ENCODE measurements at places on chromosomes 1 and 21.
A peak's percentile ranks its signal among the peaks of the same experiment; 100 is the strongest.

DNA sequence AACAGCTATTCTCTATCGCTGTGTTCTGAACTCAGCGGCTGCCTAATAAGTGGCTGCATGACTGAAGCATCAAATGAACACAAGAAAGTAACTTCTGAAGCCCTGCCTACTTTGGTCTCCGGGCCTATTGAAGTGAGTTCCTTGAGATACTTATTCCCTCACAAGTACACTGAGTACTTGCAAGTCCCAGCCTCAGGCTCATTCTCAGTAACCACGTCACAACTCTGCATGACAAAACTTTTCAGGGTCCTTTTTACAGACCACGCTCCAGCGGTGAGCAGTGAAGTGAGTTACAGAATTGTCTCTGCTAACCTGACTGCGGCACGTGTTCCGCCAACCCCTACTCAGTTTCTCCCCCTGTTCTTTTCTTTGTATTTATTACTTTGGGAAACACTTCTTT lies 1342.7 kb upstream of the ADGRL4 start:
- DNase-seq: no peak

- no peak for DNase-seq
These were observed 419.4 kb downstream of the GPATCH2 start for GRCh38 chr1:217211486-217211885.

GRCh38 chr1:216458812-216459211 lies 35.6 kb upstream of the USH2A start:
- no peak for DNase-seq

GRCh38 chr1:29355375-29355774 lies 119.1 kb downstream of the PTPRU start:
- DNase-seq: no peak

- DNase-seq: no peak
These were observed 29.0 kb downstream of the GRHL3 start for GRCh38 chr1:24348196-24348595.

GRCh38 chr1:114008993-114009392 lies 29.7 kb downstream of the OLFML3 start:
- no peak for DNase-seq

GRCh38 chr1:30010506-30011106 lies 712.8 kb downstream of the MATN1 start:
- DNase-seq: no peak

- DNase-seq: no peak
These were observed 163.5 kb upstream of the RUNX1 start for GRCh38 chr21:35212393-35213127.

DNA sequence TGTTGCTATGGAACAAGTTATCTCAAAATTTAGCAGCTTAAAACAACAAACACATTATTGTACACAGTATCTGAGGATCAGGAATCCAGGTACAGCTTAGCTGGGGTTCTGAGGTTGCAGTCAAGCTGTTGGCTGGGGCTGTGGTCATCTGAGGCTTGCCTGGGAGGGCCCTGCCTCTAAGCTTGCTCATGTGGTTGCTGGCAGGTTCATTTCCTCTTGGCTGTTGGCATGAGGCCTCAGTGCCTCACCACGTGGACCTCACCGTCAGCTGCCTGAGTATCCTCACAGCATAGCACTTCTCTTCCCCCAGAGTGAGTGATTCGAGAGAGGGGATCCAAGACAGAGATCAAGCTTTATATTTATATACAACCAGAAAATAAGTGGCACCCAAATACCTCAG lies 18.6 kb downstream of the NTPCR start:
- no peak for DNase-seq

DNA sequence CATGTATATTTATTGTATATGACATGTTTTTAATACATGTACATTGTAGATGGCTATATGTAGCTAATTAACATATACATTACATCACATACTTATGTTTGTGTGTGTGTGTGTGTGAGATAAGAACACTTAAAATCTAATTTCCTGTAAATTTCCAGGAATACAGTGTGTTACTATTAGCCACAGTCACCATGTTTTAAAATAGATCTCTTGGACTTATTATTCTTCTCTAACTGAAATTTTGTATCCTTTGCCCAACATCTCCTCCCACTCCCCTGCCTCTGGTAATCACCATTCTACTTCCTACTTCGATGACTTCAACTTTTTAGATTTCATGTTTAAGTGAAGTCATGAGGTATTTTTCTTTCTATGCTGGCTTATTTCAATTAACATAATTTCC lies 64.8 kb downstream of the FCRL5 start:
- no peak for DNase-seq

GRCh38 chr1:25550155-25550506 lies 6.7 kb downstream of the LDLRAP1 start:
- DNase-seq: no peak

DNA sequence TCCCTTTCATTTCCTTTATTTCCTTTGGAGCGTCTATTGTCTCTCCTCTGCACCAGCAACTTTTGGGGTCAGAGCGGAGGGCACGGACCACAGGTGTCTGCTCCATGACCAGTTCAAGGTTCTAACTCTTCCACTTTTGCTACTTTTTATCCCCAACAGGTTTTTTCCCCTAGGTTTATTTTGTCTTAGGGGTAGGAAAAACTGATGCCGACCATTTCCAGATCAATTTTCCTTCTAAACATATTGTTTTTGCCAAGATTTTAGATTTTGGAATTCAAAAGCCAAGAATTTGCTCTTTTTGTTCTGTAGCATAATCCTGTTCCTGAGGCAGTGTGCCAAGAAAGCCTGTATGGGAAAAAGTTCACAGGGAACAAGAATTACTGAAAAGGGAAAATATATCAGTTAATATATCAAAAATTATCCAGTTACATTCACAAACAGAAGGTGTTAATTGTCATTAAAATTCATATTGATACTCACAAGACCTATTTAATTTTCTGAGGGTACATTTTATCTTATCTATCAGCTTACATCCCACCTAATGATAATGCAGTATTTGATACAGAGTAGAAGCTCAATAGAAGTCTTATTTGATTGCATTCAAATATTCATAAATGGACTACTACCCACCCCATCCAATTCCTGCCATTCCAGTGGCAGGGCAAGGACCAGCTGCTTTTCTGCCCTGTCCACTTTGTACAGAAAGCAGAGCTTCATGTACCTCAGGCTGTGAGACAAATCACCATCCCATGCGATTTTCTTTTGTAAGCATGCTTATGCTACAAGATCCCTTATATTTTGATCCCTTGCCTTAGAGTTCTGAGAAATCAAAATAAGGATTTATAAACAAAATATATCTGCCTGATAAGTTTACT lies 31.2 kb downstream of the TSEN15 start:
- DNase-seq: no peak

DNA sequence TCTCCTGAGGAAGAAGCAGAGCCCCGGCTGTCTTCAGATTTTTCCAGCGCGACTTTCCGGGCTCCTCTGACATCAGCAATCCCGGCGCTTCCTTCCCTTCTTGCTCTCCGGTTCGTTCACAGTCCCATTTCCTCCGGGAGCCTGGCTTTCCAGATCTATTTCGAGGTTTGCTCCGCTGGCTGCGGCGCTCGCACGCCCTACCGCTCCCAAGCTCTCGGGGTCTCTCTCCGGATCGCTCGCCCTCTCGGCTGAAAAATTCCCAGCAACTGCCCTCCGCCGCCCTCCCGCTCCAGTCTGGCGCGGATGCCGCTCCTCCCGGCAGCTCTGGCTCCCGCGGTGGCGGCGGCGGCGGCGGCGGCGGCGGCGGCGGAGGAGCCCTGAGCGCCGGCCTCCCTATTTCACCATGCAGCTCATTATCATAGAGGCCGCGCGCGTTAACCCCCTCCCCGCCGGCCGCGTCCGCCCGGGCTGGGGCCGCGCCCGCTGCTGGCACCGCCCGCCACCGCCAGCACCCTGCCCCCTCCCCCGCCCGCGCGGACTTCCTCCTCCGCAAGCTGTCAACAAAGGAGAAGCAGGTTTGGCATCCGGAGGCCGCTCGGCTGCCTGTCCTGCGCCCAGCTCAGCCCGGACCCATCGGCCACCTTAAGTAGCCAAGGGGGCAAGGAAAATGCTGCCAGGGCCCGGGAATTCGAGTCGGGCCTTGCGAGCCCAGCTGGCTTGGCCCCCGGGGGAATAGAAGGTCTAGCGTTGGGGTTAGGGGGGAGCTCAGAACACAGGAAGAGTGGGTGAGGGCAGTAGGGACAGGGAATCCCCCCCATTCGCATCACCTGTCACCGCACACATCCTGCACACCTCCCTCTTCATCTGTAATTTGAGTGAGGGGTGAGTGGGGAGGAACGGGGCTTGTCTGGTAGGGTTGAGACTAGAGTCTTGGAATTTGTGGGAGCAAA lies at the start of gene PLXNA2:
PLXNA2 (minus strand) TSS at position 418 of the 950 bp plus-strand sequence. CDS start 26,462 bp downstream, outside the sequence.
- peak; percentile 34 for DNase-seq

GRCh38 chr1:235885655-235886262 lies 19.1 kb upstream of the LYST start:
- DNase-seq: no peak

- no peak for DNase-seq
These were observed 39.1 kb upstream of the WASF2 start for GRCh38 chr1:27528818-27529703.

GRCh38 chr1:24514946-24515345 lies 12.3 kb downstream of the RCAN3 start:
- no peak for DNase-seq

GRCh38 chr1:203636291-203636690 lies 9.7 kb downstream of the ATP2B4 start:
- no peak for DNase-seq

DNA sequence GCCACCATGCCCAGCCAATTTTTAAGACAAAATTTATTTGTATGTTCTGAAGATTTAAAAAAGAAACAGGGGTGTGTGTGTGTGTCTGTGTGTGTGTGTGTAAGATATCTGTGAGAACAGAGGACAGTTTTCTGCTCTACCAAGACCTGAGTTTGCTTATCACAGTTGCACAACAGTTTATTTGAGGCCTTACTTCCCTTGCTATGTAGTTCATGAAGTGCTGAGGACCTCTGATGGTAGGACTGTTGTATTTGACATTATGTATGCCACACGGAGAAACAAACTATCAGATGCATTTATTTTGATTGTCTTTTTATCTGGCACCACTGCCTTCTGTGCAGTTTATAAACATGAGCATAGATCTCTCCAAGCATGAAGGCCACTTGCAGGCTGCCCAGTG lies 355.2 kb downstream of the PBX1 start:
- DNase-seq: no peak

DNA sequence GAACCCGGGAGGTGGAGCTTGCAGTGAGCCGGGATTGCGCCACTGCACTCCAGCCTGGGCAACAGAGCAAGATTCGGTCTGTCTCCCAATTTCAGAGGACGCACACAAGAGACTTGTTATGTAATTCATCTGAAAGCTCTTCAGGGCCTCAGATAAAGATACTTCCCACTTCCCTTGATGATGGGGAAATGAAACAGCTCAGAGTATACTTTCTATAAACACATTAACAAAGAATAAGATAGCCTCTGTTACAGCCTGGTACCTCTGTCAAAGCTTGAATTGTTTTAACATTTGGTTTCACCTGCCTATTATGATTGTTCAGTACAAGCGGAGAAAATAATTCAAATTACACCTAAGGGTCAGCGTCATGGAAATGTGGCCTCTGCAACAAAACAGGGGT lies 622.9 kb upstream of the ADGRL4 start:
- no peak for DNase-seq

DNA sequence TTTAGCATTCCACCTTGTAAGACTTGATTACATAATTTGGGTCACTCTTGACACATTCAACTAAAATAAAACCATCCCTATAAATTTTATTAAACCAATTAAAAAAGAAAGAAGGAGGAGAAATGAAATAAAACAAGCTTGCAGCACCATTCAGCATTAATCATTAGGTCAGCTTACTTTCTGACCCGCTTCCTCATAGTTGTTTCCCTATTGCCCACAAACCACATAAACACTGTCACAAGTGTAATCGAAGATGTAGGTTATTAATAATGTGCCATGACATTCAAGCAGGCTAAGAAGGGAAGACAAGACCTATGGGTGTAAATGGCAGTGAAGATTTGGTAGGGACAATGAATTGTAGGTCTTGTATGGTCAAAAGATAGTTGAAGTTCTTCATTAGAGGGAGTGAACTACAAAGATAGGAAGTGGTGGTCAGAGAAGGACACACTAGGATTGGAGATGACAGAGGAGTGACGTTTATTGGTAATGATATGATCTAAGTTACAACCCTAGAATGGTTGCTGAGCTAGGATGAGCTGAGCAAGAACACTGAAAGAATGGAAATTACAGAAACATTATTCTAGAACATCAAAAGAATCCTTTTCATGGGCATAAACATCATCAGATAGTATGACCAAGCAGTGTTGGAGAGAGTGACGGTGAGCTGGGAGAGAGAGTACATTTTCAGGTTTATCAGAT lies 231.5 kb downstream of the KCNT2 start:
- DNase-seq: no peak

- no peak for DNase-seq
These were observed 6.0 kb upstream of the C1orf174 start for GRCh38 chr1:3905953-3906671.

DNA sequence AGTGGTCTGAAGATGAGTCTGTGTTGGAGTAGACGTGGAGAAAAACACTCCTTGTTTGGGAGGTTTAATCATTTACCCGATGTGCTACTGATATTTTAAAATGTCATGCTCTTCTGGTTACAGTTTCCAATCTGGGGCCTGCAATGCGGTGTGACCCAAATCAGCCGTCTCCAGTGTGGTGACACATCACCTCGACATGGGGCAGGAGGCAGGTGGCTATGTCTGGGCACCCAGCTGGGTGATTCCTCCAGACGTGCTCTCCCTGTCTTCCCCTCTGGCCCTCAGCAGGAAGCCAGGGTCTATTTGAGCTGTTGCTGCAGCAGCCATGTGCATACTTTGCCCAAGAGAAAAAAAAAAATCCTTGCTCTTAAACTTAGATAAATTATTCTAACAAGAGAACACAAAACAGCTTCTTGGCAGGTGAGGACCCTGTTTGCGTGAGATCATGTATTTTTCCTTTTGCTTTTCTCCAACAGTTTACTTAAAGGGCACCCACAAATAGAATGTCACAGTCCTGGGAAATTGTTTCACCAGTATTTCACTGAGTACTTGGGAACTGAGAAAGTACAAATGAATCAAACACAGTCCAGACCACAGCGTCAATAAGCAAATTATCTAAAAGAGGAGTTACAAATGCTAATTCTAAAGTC lies 38.9 kb upstream of the MAP10 start:
- DNase-seq: no peak

DNA sequence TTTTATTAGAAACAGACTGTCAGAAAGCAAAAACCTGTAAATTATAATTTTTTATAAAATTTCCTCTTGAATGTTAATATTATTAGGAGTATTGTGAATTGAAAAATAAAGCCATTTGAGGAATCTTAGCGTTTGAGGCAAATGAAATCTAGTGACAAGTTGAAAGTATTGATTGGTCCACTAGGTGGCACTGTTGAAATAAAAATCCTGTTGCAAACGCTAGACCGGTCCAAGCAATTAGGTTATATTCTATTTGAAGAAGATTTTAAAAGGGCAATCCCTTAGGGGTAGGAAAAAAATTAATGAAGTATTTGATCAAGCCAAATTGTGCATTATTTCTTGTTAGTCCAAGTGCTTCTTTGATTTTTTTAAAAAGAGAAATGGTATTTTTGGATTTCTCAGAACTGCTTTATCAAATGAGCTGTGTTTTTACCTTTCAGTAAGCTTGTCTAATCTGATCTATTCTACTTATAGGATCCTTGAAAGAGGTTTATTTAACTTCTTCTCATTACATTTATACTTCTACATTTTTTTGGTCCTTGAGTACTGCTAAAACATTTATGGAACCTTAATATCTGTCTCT lies 57.7 kb downstream of the ATG4C start:
- no peak for DNase-seq

- DNase-seq: no peak
These were observed 35.5 kb downstream of the COLGALT2 start for GRCh38 chr1:184002071-184002470.

- no peak for DNase-seq
These were observed 39.9 kb upstream of the BCL10 start for GRCh38 chr1:85316321-85316720.

- DNase-seq: no peak
These were observed 10.7 kb downstream of the ZNF648 start for GRCh38 chr1:182050481-182051448.
